ENCODE measurements at places on chromosomes 5 and 9.

GRCh38 chr5:5326115-5326758 is 96.2 kb upstream of the ICE1 start:
- no peak for DNase-seq

GRCh38 chr5:136206361-136206760 is 13.4 kb upstream of the SMIM32 start:
- no peak for DNase-seq

GRCh38 chr5:139470821-139471300 is at the start of gene SMIM33:
Gene SMIM33 (plus strand): TSS chr5:139471004. CDS start chr5:139471122, 118 bp downstream.
- DNase-seq, result peak; percentile 34

DNA sequence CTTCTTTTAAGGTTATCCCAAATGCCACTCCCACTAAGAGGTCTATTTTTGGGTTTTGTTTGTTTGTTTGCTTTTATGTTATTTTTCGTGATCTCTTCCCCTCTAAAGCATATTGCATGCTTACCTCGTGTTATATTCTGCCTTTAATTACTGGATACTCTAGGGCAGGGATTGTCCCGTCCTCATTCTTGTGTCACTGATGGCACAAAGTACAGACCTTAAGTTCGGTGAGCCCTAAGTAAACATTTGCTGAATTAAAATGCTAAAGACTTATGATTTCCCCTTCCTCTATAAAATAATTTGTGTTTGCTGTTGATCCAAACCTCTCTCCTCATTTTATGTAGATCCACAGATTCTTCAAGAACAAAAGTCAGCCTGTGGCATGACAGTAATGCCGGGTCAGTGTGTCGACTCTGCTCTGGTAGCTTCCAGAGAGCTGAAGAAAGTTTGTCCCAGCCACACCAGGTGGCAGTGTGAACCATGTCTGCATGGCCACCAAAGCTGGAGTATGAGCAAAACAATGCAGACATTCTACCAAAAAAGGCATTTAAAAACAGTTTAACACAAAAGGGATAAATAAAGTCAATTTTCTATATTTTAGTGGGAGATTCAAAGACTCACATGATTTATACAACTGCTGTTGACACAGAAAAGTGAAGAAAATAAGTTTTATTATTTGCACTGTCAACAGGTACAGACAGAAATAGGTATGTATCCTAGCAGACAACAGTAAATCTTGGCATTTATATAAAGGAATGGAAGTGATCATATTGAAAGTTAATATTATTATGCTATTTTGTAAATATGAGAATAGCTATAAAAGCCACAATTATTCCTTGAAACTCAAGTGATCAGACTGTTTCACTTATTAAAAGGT is 17.9 kb upstream of the POC5 start:
- peak; percentile 7 for DNase-seq

GRCh38 chr9:127131871-127132270 is 9.4 kb upstream of the ANGPTL2 start:
- no peak for DNase-seq

DNA sequence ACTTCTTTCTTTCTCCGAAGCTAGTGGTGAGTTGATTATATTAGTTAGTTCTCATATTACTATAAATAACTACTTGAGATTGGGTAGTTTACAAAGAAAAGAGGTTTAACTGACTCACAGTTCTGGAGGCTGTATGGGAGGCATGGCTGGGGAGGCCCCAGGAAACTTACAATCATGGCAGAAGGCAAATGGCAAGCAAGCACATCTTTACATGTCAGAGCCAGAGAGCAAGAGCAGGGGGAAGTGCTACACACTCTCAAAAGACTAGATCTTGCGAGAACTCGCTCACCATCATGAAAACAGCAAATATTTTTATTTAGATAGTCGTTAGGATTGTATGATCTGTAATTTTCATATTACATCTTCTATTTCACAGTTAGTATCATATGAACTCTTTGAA is 711.2 kb downstream of the PTPRD start:
- no peak for DNase-seq

- DNase-seq, result no peak
Observed at GRCh38 chr5:15757103-15757502, 257.1 kb downstream of the FBXL7 start.

DNA sequence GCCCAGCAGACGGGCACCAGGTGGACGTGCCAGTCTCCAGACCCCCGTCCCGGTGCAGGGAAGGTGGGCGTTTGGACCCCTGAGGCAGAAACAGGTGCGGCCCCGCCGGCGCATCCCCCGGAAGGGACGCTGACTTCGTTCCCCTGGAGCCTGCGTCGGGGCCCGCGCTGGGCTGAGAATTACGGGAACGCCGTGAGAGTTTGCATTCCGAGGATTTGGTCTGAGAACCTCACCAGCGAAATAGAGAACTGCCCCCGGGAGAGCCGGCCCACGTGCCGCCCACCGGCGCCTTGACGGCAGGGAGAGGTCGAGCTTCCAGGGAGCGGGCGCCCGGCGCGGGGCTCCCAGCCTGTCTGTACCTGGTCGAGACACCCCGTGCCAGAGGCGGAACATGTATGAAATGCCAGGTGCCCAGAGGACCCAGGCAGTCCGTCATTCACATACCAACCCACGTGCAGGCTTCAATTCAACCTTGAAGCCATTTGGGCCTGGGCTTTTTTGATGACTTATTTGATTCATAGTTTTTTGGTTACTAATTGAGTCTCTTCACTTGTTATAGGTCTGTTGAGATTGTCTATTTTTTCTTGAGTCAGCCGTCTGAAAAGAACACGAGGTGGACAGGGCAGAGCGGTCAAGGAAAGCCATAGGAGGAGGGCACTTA is 877 bp upstream of the CAMSAP1 start:
- peak; percentile 44 for DNase-seq
